ENCODE measurements at places on chromosomes 7 and 10. TPM values are rescaled to one million over a fixed set of nuclear protein-coding genes. Genes with fewer than 3 reads are reported as not detected.

The SCIN gene
- total RNA-seq = 3.6 TPM

DNA sequence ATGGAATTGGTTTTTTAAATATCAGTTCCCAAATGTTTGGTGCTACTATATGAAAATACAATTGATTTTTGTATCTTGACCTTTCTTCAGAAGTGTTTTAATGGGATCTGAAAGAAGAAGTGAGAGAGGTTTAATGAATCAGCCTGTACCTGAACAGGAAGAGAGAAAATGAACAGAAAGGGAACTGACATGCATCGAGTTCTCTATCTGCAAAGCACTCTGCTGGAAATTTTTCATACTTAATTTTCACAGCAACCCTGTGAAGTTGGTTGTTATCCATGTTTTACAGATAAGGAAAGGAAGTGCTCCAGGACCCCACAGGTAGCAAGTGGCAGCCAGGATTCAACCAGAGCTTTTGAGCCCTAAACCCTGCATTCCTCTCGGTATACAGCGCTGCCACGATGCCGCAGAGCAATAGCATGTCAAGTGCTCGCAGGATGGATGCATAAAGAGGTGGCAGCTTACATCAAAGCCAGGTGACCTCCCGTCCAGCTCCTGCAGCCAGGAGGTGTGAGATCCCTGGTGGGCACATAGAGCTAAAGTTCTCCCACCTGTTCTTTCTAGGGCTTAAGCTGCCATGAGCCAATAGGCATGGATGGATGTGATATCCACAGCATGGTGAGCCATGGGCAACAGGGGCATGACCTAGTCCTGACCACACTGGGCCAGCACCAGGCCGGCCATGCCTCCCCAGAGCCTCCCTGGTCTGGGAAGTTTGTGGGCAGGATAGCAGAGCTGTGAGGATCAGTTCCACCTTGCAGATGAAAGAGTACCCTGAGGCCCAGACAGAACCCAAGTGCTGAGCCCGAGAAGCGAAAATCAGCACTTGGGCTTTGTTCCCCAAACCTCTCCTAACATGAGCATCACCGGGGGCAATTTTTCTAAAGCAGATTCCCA lies 57.2 kb downstream of the CALML3 start:
- DNase-seq = no peak

The FEZF1 gene
- total RNA-seq = 0.48 TPM

- no peak for DNase-seq
Measured at GRCh38 chr10:14700546-14700945, 74.2 kb downstream of the FAM107B start.

- DNase-seq = peak; percentile 57
Measured at GRCh38 chr7:145036604-145037405, 201.0 kb upstream of the TPK1 start.

DNA sequence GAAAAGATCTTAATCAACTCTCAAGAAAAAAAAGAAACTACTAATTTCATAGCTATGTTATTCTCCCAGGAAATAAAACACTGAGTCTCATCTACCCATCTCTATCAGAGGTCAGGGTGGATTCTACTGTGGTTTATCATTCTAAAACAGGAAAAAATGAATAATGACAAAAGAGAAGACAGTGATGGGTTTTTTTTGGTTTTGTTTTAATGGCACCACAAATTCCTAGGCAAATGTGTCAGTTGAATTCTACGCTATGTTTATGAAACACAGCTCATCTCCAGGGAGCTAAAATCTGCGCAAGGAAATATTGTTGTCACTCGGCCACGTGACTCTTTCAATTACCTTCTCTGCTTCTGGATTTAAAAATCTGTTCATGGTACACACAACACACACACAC lies 393.4 kb upstream of the SORCS1 start:
- no peak for DNase-seq

The RNF32 gene
- not detected for total RNA-seq

GRCh38 chr7:29976673-29977415 lies 12.8 kb downstream of the SCRN1 start:
- DNase-seq = peak; percentile 84

The PLAC9 gene
- 169 TPM for total RNA-seq

- no peak for DNase-seq
Measured at GRCh38 chr7:148480479-148481146, 110.0 kb upstream of the C7orf33 start.

GRCh38 chr7:148334959-148335577 lies 255.5 kb upstream of the C7orf33 start:
- peak; percentile 21 for DNase-seq

The C10orf67 gene
- 7.7 TPM for total RNA-seq

- no peak for DNase-seq
Measured at GRCh38 chr10:110448682-110449418, 48.9 kb upstream of the DUSP5 start.

- no peak for DNase-seq
Measured at GRCh38 chr7:17668122-17668521, 272.2 kb downstream of the SNX13 start.

GRCh38 chr7:16934722-16935340 lies 53.0 kb upstream of the AGR3 start:
- DNase-seq = no peak

DNA sequence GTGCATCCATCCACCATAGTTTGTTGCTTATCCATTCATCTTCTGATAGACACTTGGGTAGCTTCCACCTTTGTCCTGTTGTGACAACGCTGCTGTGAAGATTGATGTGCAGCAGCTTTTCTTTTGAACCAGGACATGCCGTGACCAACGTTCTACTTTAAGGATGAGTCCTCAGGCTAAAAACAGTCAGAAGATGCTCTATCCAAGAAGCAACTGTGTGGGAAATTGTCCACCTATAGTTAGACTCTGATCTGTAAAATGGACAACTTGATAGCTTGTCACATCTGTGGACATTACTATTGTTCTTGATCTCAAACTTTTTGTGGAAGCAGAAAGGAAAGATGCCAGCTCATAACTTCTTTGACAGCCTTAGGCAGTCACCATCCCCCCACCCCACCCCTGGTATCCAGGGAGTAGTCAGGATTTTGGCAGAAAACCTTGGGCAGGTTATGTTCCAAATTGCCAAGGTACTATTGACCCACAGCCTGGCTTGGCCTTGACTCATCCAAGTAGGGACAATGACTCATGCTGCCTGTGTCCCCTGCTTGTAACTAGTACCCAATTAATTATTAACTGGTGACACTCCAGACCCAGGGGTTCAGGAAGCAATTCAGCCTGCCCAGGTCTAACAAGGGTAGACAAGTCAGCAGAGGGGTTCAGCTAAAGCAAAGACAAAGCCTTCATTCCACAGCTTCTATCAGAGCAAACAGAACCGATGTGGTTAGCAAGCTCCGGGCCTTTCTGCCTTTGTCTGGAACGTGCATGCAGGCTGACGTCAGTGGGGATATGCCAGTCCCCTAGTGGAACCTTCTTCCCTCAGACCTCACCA lies 99.6 kb upstream of the ANLN start:
- no peak for DNase-seq

The GPR85 gene
- total RNA-seq = 7.0 TPM

DNA sequence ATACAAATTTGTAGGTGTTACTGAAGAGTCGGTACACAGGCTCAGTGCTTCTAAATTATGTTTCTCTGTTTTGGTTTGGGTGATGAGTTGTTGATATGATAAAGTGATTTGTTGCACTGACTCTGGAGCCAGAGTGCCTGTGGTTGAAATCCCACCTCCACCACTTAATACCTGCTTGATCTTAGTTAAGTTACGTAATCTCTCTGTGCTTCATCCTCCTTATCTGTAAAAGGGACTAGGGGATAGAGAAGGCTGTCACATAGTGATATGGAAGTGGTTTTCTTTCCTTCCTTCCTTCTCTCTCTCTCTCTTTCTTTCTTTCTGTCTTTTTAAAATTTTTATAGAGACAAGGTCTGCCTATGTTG lies 664 bp upstream of the HPS6 start:
- DNase-seq = peak; percentile 33

- DNase-seq = no peak
Measured at GRCh38 chr10:109887776-109888175, 35.5 kb downstream of the XPNPEP1 start.

DNA sequence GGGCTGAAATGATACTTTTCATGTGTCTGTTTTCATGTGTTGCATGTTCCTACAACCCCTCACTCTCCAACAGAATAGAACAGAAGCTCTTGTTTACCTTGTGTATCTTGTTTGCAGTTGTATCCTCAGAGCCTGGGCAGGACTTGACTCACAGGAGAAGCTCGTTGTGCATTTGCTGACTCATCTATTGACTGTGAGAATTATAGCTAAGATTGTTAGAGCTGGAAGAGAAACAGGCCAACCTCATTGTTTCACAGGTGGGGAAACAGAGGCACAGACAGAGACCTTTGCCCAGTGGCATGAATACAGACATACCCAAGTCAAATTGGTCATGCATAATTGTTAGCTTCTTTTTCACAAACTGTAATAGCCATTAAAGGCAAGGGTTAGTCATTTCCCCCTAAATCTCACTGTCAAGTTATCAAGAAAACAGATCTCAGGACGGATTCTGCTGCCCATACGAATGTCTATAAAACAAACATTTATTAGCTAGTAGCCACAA lies 4.6 kb upstream of the TSPAN15 start:
- peak; percentile 49 for DNase-seq

The ERVW-1 gene
- total RNA-seq = 5.5 TPM

The LRRC4 gene
- total RNA-seq = 2.6 TPM

DNA sequence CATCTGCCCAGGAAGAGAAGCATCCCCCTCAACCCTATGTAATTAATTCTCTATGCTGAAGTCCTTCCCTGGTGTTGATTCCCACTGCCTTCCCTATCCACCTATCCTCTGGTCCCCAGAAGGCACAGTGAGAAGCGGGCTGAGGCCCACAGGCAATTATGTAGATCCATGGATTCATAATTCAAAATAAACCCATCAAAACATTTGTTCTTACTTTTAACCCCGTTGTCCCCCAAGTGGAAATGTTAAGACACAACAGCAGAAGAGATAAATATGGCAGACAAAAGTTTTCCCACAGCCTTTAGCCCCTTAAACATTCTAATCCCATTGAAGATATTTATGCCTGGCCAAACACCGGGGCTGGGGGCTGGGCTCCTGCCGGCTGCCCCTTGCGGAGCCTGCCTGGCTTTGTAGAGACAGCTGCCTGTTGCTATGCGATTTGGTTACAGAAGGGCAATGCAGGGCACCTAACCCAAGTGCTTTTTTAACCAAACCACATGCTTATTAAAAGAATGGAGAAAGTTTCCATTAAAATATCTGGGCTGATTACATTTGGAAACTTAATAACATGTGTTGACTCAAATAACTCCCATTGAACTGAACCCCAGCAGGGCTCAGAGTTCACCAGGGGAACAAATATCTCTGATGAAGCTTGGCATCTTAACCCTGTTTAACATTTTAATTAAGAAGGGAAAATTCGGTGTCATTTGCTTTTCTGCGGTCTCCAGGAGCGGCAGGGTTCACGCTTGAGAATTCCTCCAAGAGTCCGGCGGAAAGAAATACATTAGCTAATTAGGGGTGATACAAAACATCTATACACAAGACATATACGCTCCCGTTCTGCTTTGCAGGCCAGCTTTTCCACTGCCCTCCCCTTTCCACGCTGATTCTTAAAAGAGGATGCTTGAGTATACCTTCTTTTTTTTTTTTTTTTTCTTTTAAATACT lies 110.8 kb upstream of the FGFR2 start:
- no peak for DNase-seq

- no peak for DNase-seq
Measured at GRCh38 chr7:48251766-48252165, 80.5 kb downstream of the ABCA13 start.

GRCh38 chr7:25260862-25261494 lies 32.7 kb upstream of the NPVF start:
- peak; percentile 79 for DNase-seq

DNA sequence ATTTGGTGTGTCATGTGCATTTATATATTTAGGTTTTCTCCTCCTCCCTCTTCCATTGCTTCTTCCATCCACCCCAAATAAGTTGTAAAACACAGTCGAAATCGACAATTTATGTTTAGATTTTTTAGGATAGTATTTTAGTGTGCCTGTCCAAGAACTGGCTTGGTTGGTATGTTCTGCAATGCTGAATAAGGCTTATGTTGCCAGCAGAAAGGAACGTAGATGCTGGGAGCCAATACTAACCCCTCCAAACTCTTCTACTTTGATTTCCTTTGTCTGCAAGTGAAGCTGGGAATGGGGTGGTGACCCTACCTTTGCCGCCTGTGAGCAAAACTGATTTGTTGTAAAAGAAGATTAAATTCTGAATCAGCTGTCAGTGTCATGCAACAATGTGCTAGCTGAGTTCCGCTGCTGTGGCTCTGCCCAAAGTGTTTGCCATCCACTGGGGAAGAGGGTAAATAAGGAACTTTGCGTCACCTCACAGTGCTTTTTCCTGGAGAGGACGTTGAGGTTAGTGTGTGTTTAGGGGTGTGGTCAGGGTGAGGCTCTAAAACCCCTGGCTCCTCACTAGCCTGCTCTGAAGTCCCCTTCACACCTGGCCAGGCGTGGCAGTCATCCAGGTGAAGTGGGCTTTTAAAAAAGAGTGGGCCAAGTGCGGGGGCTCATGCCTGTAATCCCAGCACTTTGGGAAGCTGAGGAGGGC lies 44.4 kb downstream of the TACC2 start:
- no peak for DNase-seq

The TUBB8 gene
- total RNA-seq = 0.24 TPM

DNA sequence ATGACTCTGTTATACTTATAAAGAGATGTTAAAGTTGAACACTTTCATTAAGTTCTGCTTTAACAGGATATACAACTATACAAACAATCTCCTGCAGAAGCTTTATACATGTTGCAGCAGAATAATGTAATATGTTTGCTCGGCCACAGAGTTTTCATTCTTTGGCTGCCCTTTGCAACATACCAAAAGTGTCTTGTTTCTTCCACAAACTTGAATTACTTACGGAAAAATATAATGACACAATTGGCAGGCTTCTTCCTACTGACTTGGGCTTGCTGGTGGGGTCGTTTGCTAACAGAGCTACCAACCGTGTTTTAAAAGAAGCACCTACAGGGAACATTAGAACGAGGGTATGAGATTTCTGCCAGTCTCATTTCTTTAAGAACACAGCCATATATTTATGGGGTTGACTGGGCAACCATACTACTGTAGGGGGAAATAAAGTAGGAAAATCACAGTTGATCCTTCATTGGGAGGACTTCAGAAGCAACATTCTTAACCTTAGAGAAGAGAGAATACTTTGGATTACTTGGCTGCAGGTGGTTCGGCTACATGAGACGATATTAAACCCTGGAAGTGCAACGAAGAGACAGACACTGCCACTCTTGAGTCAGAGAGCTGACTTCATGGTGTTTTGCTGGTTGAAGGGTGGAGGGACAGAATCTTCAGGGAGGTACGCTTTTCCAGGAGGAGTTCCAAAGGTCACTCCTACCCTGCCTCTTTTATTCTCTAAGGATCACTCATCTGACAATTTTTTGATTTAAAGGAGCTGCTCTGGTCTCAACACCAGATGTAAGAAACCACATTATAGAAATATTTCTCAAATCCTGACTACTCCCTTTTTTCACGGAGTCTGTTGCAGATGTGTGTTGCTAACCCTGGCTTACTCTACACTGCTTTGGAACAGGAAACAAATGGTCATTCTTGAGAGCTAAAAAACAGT lies 123.9 kb downstream of the SEMA3C start:
- peak; percentile 81 for DNase-seq

The COL28A1 gene
- total RNA-seq = not detected
